Aorta (tissue), 5 donors: ENCODE measurements at places on chromosomes 4 and X. TPM values are rescaled to one million over a fixed set of nuclear protein-coding genes. Genes with fewer than 3 reads are reported as not detected.

Gene CT45A5
- total RNA-seq: not detected

Gene PCDH10
- total RNA-seq: 15.1 TPM

Gene TMEM31
- not detected for total RNA-seq

Gene TMEM150C
- total RNA-seq: 6.5 TPM

Gene SPOCK3
- not detected for total RNA-seq

Gene NAA11
- not detected for total RNA-seq

Gene STARD8
- total RNA-seq: 11.8 TPM

Gene NEIL3
- total RNA-seq: 0.39 TPM

Gene GAGE12F
- total RNA-seq: not detected

Gene NOX1
- not detected for total RNA-seq

Gene COX7B
- 163 TPM for total RNA-seq

Gene BBS12
- total RNA-seq: 3.8 TPM

Gene KLB
- total RNA-seq: not detected

Gene XAGE1A
- total RNA-seq: not detected

Gene ADH1B
- 502 TPM for total RNA-seq

Gene KLF8
- total RNA-seq: 28.3 TPM

Gene AFAP1
- total RNA-seq: 40.5 TPM

Gene CXorf51B
- not detected for total RNA-seq
